Right ventricle myocardium inferior (tissue), 1 donor: ENCODE measurements at places on chromosomes 7 and 10. TPM values are rescaled to one million over a fixed set of nuclear protein-coding genes. Genes with fewer than 3 reads are reported as not detected.

GRCh38 chr7:139720705-139721231 lies 57.0 kb downstream of the HIPK2 start:
- DNase-seq: no peak

The ZPBP gene
- not detected for total RNA-seq

DNA sequence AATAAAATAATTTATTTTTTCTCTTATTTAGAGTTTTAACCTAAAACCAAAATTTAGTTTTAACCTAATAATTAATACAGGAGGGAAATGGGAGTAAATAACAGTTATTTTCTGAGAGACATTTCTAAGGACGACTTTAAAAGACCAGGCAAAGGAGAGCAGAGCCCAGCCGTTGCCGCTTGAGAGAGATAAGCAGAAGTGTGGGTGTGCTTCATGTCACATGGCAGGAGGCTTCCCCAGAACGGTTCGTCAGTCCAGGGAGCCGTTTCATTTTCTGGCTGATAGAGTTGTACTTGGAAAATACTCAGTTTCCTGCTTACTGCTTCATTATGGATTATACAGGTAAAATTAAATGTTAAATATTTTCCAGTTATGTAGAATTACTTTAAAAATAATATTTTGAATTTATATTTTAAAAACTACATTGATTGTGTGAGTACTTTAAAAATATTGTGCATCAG lies 61.4 kb downstream of the ST7 start:
- DNase-seq: peak; percentile 73

DNA sequence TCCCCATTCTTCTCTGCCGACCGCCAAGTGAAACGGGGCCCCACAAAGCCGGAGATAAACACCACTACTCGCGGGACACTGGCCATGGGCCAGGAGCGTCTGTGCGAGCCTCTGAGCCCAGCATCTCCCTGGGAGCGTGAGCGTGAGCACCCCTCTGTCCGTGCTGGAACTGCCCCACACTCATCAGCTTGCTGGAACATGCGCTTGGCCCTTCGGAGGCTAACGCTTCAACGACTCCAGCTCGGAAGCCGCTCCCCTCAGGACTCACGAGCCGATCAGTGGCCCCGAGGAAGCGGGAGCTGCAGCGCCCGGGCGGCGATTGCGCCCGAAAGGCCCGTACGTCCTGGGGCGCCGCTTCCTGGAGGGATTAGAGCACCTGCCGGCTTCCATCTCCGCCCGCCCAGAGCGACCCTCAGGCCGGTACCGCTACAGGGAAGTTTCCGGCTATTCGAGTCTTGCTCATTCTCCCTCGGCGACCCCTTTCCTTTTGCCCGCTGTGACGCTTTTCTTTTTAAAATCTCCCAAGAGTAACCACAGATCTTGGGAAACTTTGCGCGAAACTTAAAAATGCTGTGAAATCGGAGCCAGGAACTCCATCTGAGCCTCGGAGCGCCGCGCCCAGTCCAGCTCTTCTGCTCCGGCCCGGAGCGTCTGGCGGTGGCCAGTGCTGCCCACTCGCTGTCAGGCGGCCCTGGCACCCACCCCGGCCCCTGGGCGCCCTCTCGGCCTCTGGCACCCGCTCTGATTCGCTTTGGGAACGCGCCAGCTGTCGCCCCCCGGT lies 1.0 kb downstream of the TLL2 start:
- DNase-seq: no peak

DNA sequence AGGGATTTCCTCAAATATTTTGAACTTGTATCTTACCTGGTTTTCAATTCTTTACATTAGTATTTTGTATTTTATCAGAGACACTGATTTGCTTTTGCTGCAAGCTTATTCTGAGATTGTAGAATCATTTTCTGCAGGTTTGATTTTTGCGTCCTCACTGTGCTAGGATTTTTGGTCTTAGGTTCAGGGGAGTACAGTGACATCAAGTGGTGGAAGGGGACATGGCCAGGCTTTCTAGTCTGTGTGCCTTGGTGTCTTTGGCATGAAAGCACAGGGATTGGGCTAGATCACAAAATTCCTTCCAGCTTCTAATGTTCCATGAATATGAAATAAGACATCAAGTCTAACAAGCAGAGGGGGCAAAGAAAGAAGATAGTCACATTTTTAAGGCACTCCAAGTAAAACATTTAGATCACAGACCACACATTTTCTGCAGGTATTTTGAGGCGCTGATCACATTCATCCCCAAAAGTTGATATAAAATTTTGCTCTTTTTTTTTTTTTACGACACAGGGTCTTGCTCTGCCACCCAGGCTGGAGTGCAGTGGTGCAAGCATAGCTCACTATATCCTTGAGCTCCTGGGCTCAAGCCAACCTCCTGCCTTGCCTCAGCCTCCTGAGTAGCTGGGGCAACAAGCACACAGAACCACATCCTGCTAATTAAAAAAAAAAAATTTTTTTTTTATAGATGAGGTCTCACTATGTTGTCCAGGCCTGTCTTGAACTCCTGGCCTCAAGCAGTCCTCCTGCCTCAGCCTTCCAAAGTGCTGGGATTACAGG lies 124.4 kb downstream of the PON1 start:
- no peak for DNase-seq

The NXPH1 gene
- not detected for total RNA-seq

GRCh38 chr10:58440484-58440883 lies 55.3 kb downstream of the TFAM start:
- DNase-seq: no peak

- DNase-seq: no peak
These were observed 111.1 kb downstream of the CPED1 start for GRCh38 chr7:121099572-121099971.

GRCh38 chr10:128386231-128386630 lies 260.0 kb upstream of the MKI67 start:
- DNase-seq: no peak

GRCh38 chr7:116661865-116662264 lies 10.1 kb upstream of the MET start:
- no peak for DNase-seq
